ENCODE measurements at places on chromosomes 4 and X.

- DNase-seq = no peak
Measured at GRCh38 chrX:22629105-22629725, 356.5 kb downstream of the CBLL2 start.

DNA sequence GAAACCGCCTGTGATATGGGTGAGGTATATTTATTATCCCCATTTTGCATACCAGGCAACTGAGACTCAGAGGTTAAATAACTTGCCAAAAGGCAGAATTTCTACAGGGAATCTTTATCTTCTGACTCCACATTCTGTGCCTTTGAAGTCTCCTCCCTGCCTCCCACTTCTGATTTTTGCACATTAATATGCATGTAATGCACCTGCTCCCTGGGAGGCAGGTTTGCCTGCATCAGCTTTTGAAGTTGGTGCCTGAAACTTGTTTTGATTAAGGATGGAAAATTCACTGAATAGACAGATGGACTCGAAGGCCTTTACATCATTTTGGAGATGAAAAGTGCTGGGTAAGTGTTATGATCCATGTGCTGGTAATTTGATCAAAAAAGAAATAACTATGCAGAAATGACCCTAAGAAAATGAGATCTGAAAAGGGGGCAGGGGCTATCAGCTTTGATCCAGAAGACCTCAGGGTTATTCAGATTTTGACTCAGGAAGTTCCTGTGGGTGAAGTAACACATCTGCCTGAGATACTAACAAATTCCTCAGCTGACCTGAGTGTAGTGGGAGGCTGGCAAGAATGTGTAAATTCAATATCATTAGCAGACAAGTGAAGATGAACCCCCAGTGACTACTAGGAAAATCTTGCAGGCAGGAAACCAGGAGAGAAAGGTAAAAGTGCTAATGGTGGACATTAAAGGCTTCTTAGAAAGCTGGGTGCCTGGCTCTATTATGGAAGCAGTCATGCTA is 167.5 kb upstream of the BOD1L1 start:
- DNase-seq = no peak

DNA sequence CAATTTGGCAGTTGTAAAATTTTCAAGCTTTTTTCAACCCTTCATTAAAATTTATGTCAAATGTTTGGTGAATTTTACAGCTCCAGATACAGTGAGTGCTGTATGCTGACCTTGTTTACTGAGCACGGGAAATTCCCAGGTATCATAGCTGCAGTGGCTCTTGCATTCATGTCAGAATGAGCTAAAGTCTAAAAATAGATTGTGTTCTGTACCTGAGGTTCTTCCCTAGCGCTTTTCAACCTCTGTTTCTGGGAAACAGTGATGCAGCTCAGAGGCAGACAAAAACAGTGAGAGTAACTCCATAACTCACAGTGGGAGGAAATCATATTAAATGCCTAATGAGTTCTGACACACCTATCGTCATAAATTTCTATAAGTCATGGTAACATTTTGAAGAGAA is 393.8 kb upstream of the GNPDA2 start:
- no peak for DNase-seq

DNA sequence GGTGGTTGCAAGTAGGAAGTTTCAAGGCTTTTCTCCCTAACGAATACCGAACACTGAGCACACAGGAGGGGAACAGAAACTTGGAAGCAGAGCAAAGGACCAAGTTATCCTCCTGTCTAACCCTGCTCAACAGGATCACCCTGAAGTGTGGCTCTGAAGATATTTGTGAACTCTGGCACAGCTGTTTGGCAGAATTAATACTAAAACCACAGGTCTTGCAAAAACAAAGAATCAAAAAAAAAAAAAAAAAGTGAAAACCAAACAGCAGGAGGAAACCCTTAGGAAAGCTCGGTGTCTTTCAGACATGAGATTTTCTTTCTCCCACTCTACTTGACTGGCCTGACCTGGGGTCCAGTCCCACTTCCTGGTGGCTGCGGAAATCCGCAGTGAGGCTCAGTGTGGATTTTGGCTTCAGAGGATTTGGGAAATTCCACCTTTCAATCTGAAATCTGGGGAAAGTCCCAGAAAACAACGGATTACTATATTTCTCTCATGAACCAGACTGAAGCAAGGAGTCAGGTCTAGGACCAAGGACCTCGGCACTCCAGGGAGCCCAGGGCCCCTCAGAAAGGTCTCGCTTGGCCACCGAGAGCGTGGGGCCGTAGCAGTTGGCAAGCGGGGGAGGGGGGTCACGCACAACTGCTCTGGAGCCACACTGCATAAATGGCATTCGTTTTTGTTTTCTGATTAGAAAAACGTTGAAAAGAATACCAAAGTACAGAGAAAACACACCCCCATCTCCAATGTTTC is 867 bp downstream of the TIFA start:
- no peak for DNase-seq

DNA sequence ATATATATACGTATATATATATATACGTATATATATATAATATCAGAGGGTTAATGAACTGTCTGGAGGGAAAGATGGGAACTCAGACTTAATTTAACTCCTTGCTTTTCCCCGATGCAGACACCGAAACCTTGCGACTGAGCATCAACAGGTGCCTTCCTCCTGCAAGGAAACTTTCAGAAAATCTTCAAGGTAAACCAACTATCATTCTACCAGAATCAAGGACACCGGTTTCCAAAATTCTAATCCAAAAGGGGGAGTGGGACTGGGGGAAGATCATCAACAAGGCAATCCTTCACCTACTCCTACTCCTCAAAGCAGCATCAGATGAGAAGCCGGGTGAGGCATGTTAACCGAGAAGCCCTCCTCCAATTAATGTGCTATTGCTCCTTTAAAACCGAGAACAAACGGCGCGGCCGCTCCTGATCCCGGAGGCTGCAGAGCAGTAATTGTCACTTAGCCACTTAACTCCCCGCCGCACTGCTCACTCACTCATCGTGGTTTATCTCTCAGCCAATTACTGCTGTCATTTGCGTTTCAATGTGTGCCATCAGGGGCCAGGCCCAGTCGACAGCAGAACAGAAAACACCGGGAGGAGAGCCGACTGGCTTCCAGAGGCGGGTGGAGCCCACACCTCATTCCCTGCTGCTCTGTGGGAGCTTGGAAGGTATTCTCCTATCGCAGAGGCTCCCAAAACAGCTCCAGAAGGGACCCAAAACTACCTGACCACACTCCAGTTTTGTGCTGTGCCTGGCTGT is 61.7 kb downstream of the MAML3 start:
- DNase-seq = peak; percentile 34

Data from stimulated activated naive CD8-positive, alpha-beta T cell treated with anti-CD3 and anti-CD28 coated beads, Interleukin-15, Interleukin-2, amounts not matched to agents 100 U/mL and 50 U/mL, for 24 hours (primary cell).